ENCODE measurements at places on chromosomes 7 and 10.

DNA sequence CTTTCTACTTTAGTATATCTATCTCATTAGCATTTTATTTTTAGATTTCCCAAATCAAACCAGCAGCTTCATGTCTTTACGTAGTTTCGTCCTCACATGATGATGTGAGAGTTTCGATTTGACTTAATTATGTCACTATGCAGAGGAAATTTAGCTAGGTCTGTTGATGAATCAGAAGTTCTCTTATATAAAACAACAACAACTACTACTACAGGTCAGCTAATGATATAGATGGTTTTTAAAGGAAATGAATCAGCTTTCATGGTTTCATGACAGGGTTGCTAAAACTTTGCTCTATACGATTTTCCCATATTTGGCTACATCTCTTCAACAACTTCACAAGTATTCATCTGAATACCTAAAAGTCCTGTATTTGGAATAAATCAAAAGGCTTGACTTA lies 28.6 kb downstream of the JAZF1 start:
- DNase-seq: no peak

GRCh38 chr7:40175725-40176510 lies 41.1 kb downstream of the SUGCT start:
- no peak for DNase-seq

- no peak for DNase-seq
Measured at GRCh38 chr10:122861711-122862161, 16.1 kb upstream of the CUZD1 start.

DNA sequence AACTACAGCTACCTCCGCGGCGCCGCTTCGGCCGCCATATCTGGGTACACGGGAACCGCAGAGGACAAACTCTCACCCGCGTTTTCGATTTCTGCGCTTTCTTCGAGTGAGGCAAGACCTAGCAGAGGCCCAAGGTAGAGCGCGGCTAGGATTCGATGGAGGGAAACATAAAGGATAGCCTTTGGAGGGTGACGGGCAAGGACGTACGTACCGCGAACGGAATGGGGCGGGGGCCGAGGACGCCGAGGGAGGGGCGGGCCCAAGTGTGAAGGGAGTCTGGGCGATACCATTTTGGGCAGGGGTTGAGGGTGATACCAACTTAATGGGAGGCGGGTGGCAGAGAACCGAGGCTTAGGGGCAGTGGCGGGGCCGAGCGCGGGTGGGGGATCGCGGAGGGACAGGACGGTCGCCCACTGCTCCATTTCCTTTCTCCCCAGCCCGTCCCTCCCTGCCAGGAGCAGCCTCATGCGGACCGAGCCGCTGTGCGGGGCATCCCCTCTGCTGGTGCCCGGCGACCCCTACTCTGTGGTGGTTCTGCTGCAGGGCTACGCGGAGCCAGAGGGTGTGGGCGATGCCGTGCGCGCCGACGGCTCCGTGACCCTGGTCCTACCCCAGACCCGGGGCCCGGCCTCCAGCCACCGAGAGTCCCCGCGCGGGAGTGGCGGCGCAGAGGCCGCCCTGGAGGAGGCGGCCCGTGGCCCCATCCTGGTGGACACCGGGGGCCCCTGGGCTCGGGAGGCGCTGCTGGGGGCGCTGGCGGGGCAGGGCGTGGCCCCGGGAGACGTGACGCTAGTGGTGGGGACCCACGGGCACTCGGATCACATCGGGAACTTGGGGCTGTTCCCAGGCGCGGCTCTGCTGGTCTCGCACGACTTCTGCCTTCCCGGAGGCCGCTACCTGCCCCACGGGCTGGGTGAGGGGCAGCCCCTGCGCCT lies at the start of gene MBLAC1:
Gene MBLAC1 (plus strand): TSS at position 37 of the 935 bp plus-strand sequence. CDS start 429 bp downstream, at position 466.
- peak; percentile 94 for DNase-seq

DNA sequence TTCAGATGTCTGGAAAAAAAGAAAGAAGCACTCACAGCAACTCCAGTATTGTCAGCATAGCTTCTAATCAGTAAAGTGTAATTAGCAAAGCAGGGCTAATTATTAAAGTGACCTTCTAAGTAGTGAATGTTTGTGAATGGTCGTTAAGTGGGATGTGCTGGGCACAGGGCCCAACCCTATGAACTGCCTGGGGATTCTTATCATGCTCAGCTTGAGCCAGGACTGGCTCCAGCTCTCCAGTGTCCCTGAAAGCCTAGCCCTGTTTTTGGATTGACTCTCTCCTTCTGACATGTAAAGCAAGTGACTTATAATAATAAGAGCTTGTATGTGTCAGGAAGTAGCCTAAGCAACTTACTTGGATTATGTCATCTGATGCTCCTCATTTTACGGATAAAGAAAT lies 9.5 kb upstream of the TBX20 start:
- no peak for DNase-seq

DNA sequence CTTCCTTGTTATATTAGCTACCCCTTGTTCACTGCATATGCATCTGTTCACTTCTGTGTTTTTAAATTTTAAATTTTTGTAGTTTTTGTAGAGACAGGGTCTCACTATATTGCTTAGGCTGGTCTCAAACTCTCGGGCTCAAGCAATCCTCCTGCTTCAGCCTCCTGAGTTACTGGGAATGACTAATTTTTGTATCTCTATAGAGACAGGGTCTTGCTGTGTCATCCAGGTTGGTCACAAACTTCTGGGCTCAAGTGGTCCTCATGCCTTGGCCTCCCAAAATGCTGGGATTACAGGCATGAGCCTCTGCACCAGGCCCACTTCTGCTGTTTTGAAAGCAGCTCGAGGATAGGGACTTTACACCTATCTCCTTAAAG lies 64.6 kb downstream of the PRTFDC1 start:
- no peak for DNase-seq

GRCh38 chr10:95303950-95304349 lies 13.1 kb upstream of the PDLIM1 start:
- DNase-seq: no peak

GRCh38 chr10:128877141-128877540 lies 589.9 kb upstream of the MGMT start:
- no peak for DNase-seq

DNA sequence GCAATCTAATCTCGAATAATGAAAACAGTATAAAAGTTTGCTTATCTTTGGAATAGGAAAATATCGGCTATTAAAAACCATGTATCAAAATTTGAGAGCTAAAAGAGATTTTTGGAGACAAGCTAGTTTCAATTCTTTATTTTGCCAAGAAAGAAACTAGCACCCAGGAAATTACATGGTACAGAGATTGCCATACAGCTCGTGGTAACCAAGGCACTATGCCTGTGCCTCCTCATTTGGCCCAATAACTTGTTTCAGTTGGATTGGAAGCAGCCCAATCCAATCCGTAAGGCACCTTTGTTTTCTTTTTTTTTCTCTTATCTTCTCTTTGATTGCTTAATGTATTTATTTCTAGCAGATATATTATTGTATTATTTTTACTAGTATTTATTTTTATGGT lies 55.0 kb downstream of the GNAI1 start:
- no peak for DNase-seq

DNA sequence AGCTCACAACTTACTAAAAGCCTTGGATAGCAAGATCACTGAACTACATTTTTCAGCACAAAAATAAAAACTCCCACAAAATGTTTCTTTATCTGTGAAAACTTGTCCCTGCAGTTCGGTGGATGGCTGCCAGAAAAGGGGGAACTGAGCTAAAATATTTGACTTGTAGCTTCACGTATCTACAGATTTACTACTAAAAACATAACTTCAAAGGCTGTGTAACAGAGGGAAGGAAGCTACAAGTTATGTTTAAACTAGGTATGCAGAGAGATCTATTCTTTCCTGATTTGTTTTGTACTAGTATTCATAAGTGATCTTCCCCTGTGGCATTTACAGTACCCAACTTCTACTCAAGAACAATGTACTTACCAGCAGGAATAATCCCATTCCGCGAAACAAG lies 25.1 kb downstream of the SGCE start:
- no peak for DNase-seq

DNA sequence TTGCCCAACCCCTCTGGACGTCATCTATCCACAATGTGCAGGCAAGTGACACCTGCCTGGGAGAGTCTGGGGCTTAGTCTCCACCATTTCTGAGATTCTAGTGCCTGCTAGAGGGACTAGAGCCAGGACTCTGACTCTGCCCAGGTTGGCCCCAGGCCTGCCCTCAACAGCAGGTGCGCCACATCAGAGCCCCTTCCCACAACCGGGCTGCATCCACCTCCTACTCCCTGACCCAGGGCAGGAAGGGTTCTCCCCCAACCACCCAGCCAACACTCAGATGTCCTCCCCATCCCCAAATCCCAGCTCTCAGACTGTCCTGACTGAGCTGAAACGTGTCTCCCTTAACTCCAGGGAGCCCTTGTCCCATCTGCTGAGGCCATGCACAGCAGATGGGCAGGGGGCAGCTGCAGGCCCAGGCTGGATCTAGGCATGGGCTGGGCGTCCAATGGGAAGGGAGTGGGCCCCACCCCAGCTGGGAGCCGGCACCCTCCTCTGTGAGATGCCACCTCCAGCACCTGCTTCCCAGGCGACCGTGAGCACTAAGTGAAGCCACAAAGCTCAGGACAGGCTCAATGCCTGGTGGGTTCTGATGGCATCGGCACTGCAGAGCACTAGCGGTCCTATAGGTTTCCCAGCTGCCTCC lies 49.2 kb downstream of the RASGEF1A start:
- no peak for DNase-seq

DNA sequence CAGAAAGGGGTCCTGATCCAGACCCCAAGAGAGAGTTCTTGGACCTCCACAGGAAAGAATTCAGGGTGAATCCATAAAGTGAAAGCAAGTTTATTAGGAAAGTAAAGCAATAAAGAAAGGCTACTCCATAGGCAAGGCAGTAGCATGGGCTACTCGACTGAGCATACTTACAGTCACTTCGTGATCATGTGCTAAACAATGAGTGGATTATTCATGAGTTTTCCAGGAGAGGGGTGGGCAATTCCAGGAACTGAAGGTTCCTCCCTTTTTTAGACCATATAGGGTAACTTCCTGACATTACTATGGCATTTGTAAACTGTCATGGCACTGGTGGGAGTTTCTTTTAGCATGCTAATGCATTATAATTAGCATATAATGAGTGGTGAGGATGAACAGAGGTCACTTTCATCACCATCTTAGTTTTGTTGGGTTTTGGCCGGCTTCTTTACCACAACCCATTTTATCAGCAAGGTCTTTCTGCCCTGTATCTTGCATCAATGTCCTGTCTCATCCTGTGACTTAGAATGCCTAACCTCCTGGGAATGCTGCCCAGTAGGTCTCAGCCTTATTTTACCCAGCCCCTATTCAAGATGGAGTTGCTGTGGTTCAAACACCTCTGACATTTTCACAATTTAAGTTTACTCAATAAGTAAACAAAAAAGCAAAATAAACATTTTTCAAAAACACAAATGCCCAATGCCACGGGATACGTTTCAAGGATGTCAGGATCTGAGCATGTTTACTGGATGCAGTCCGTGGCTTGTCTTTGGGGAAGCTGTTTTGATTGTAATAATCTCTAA lies 37.0 kb downstream of the ALOX5 start:
- DNase-seq: no peak

GRCh38 chr7:71145906-71146901 lies 14.3 kb downstream of the GALNT17 start:
- no peak for DNase-seq

GRCh38 chr10:78236416-78237015 lies 202.9 kb downstream of the RPS24 start:
- DNase-seq: no peak

GRCh38 chr10:15744217-15744865 lies 24.6 kb upstream of the ITGA8 start:
- DNase-seq: peak; percentile 69

- DNase-seq: no peak
Measured at GRCh38 chr10:1061930-1062774, 6.0 kb downstream of the WDR37 start.

DNA sequence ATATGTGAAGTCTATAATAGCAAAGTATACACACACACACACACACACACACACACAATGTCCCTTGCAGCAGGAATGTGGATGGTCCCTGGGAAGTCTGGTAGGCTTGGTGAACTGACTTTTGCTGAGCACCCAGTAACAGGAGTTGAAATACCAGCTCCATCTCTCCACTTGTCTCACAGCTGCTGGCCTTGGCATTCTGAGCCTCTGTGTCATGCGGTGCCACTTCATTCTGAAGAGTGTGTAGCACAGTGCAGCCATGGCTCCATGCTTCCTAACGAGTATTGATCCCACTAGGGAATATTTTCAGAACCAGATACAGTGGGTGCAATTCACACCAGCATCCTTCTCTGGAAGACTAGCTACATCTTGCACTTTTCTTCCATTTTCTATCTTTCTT lies 192.4 kb downstream of the ADARB2 start:
- DNase-seq: no peak

DNA sequence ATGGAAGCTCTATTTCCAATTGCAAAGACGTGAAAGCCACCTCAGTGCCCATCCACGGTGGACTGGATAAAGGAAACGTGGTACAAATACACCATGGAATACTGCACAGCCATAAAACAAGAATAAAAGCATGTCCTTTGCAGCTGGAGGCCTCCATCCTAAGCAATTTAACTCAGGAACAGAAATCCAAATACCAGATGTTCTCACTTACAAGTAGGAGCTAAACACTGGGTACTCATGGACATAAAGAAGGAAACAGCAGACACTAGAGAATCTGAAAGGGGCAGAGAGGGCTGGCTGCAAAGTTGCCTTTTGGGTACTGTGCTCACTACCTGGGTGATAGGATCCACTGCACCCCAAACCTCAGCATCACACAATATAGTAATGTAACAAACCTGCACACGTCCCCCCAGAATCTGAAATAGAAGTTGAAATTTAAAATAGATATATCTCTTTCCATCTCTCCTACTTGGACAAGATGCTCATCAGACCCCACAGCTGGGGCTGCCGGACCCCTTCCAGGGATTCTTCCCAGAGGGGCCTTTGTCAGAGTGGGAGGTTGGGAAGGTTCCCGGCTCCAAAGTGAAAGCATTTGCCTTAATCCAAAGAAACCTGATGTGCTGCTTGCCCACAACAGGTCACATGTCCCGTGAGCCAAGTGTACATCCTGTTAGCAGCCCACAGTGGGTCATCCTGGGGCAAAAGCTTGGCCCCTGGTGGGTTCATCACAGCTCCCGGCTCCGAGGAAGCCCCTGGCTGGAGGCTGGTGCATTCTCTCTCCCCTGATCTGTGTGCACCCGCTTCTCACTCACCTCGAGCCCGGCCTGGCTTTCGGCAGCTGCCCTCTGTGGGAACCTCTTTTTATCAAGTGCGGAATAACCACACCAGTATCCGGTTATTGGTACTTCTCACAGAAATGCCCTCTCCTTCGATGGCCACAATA lies 172.3 kb upstream of the PPP2R2D start:
- no peak for DNase-seq

DNA sequence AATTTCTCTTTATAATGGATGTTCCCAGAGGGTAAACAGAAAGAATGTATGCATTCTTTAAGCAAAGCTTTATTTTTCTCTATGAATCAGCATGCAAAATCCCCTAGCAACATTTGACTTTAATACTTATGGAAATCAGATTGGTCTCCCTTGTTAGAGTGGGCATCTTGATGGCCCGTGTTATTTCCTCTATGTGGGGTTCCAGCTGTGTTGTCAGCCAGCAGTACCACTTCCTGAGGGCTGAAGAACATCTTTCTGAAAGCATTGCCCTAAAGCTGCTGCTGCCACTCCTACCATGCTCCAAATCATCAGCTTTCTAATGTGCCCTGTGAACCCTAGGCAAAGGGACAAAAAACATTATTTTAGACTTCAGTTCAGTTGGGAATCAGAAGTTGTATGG lies 70.4 kb upstream of the HECTD2 start:
- DNase-seq: no peak

Data from activated naive CD4-positive, alpha-beta T cell treated with anti-CD3 and anti-CD28 coated beads for 36 hours (primary cell).